Activated gamma-delta T cell (primary cell): ENCODE measurements at places on chromosomes 1 and 21.

- DNase-seq, result no peak
These were observed 1.1 kb upstream of the ZNF496 start for GRCh38 chr1:247332623-247333361.

- no peak for DNase-seq
These were observed 279.5 kb downstream of the KIF26B start for GRCh38 chr1:245434280-245434679.

DNA sequence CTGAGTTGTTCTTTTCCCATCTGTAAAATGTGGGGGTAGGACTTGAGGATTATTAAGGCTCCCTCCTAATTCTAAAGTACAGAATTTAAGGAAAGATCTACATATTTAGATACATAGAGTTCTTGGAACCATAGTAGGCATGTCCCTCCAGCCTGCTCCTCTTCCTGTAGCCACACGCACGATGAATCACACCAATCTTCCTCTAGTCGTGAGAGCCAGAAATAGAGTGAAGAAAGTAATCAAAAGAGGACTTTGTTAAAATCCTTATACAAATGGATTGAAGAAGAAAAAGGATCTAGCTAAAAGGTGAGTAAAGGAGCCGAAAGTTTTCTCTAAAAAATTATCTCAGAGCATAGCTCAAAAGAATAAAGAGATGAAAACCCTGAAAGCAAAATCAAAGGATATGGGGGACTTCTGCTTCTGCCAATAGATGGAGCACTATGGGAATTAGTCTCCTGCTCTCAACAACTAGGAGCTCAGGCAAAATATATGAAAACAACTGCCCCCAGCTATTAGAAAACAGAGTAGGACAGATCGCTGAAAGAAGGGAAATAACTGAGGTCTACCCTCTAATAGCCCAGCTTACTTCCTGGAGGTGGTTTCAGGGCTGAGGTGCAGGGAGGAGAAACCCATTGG, 8.5 kb downstream of the C1orf141 start:
- DNase-seq, result no peak

DNA sequence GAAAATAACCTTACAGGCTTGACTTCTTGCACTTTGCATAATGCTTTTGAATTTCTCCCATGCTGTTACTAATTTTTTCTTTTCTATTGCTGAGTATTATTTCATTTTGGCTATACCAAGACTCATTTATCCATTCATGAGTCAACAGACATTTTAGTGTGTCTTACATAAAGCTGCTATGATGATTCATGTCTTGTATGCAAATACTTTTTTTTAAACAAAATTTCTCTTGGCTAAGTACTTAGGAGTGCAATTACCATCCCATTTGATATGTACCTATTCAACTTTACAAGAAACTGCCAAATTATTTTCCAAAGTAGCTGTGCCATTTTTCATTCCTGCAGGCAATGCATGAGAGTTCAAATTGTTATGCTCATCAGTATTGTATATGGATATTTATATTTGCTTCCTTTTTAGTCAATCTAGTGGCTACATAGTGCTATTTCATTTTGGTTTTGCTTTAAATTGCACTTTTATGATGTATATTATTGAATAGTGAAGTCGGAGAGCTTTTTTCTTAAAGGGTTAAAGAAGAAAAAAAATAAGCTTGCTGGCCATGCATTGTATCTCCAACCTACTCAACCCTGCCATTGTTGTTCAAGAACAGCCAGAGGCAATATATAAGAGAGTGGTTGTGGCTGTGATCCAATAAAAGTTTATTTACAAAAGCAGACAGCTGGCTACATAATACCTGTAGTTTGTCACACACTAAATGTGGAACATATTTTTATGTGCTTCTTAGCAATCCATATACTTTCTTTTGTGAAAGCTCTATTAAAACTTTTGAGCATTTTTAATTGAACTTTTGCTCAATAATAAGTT, 862.8 kb downstream of the KCNT2 start:
- no peak for DNase-seq

GRCh38 chr1:94110946-94111740, 9.8 kb downstream of the ABCA4 start:
- no peak for DNase-seq

- DNase-seq, result no peak
These were observed 14.8 kb downstream of the VPS13D start for GRCh38 chr1:12244585-12244984.

DNA sequence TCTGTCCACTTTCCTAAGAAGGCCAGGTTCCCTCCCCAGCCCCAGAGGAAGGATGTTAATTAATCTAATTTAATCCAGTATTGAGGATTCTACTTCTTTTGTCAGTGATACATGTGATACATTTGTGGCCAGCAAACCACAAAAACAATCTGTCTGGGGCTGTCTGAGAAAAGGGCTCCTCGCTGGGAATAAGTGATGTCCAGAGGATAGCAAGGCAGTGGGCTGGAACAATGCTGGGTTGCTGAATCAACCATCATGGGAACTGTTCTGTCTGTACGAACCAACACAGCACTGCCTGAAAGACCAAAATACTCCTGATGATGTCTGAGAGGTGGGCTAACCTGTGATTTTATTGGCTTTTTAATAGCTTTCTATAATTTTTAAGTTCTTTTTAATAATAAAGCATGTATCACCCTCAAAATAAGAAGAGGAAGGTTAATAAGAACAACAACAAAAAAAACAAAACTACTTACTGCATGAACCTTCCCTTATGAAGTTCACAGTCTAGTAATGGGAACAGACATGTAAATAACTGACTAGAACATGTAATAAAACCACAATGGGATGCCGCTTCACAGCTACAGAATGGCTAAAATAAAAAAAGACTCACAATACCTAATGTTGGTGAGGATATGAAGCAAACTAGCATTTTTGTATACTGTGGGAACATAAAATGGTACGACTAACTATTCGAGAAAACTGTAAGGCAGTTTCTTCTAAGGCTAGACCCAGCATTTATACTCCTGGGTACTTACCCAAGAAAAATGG, 11.4 kb upstream of the ADAR start:
- no peak for DNase-seq

DNA sequence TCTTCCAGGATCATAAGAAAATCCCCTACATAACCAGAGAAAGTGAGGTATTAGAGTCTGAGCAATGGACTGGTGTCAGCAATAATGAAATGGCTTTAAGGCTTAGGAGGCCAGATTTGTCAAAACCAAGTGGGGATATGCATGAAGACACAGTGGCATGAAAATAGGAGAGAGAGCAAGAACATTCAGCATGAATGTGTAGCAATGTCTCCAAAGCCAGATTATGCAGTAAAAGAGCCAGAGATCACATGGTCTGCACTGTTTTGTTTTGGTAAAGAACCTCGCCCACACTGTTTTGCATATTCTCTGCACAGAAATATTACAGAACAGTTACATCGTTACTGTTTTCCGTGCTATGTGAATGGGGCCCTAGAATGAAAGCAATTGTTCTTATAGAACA, 589.4 kb downstream of the PLPP3 start:
- no peak for DNase-seq

DNA sequence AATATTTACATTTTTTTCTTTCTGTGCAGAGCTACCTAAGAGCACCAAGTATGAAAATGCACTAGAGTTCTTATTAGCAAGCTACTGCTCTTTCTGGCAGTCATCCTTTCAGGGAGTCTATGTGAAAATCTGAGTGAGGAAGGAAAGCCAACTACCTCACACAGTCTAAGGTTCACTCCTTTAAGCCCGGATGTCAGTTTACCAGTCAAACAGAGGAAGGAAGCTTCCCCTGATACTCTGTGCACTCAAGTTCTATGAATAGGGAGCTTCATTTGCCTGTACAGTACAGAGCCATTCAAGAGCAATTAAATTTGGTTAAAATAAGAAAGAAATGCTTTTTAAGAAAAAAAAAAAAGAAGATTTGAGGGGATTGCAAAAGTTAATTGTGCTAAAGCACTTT, 6.9 kb downstream of the COL11A1 start:
- DNase-seq, result no peak

GRCh38 chr21:19683492-19683891, 1279.9 kb upstream of the TMPRSS15 start:
- DNase-seq, result no peak

DNA sequence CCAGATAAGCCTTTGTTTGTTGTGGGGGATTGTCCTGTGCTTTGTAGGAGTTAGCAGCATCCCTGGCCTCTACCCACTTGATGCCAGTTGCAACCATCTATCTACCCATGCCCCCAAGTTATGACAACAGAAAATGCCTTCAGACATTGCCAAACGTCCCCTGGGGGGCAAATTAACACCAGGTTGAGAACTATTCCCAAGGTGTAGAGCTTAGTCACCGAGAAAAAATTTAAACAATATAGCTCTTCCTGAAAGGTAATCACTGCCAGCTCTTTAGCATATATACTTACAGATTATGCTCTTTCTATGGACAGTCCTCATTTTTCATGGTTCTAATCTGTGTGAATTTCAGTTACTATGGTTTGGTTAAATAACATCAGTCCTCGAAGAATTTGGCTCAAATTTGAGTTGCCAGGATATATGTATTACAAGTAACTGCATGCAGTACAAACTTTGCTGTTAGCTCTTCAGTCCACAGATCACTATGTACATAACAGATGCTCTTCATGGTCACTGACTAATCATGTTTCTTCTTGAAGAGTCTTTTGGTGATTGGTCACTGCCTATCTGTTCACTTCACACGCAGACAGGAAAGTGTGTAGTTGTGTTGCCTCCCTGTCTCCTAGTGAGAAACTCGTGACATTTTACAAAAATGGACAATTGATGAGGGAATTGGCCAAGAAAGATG, 25.2 kb downstream of the MAPKAPK2 start:
- no peak for DNase-seq

- DNase-seq, result no peak
These were observed 4.3 kb downstream of the GJB3 start for GRCh38 chr1:34785231-34785874.
